Stimulated activated naive CD4-positive, alpha-beta T cell treated with Interleukin-2 at 50 U/mL for 16 hours (primary cell): ENCODE measurements at places on chromosomes 1 and 21.

- DNase-seq: no peak
These were observed 37.5 kb upstream of the ECE1 start for GRCh38 chr1:21327566-21328323.

DNA sequence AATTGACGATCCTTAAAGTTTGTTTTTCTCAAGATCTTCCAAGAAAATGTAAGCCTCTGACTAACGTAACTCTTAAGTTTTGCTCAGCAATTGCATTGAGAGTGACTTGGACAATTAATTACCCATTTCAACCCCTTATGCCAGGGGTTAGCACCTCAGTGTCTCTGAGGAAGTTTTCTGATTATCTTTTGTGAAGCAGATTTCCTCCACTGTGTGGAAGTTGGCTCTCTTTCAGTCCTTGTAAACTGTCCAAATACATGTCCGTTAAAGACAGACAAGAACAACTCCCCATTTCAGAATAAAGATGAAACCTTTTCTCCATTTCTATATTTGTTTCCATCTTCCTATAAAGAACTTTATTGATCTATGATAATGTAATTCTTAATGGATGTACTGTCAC lies 296.4 kb upstream of the FMN2 start:
- DNase-seq: no peak

DNA sequence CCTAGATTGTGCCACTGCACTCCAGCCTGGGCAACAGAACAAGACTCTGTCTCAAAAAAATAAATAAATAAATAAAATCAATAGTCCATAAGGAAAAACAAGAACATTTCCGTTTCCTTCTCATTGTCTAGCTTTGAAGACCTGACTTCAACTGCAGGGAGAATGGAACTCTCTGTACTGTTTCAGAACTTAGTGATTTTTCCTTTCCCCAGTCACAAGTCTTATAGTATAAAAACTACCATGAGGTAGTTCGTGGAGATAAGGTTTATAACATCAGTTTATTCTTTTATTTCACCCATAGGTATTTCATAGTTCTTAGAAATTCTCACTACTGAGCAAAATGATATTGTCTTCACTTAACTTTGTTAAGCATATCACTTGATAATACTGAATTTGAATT lies 11.4 kb upstream of the RWDD3 start:
- DNase-seq: no peak

- no peak for DNase-seq
These were observed 67.0 kb upstream of the KLHDC7A start for GRCh38 chr1:18413541-18414305.

DNA sequence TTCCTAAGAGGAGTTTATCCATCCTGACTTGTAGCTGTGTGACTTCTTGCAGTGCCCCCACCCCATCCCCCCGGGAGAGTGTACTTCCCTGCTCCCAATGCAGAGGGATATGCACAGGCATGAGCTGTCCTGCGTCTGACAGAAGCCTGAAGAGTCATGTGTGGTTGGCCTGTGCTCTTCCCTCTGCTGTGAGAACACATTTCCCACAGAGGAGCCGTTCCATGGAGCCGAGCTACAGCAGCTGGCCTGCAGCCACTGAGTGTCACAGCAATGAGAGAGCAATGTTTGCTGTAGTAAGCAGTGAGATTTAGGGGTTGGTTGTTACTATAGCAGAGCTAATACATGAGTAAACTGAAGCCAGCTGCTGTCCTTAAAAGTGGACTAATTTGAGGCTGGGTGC lies 22.0 kb downstream of the PARS2 start:
- DNase-seq: no peak

DNA sequence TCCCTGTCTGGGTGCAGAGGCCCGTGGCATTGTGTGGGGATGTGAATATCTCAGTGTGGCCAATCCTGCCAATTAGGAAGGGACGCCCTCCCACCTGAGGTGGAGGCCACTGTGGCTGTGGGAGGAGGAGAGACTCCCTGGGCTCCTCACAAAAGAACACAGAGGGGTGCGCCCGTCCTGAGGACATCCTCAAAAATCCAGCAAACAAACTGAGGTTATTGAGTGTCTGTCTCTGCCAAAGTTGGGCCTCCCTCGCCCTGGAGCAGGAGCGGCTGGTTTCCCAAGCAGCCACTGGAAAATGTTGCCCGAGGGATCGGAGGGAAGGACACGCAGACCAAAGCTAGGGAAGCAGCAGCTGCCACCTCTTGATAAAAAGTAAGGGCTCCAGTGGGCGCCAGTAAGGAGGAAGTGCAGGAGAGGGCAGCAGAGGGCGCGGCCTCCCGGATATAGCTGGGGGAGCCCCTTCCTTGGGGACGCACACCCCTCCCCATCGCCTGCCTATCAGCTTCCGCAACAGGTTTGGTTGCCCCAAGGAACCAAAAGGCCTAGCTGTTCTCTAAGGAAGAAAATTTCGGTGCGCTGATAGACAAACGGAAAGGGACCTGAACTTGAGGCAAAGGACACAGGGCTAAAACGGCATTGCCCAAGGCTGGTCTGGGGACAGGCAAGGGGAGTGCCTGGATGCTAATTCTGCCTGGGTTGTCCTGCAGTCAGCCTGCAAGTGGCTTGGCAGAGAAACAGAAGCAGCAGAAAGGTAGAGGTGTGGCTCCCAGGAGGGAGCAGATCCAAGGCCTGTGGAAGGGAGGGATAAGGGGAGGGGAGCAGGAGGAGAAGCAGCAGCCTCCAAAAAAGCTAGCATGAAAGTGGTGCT lies 1.7 kb upstream of the GRIK3 start:
- DNase-seq: no peak

- DNase-seq: no peak
These were observed 62.7 kb upstream of the KAZN start for GRCh38 chr1:14535619-14536355.

DNA sequence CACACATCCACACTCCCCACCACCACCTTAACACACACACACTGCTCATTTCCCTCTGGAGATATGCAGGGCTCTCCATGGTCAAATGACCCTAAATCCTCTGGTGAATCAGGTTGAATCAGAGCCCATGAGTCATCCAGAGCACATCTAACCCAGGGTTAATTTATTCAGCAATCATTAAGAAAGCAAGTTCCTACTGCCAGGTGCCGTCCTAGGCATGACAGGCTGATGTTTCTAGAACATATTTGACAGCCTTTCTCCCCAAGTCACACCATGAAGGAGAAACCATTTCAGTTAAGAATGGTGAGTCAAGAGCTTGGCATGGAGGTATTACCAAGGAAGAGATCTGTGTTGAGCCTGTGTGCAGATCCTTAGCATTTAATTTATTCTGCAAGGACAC lies 194.3 kb upstream of the CAMK1G start:
- DNase-seq: no peak
